ENCODE measurements at places on chromosomes 4 and X. TPM values are rescaled to one million over a fixed set of nuclear protein-coding genes. Genes with fewer than 3 reads are reported as not detected.

The APBB2 gene
- 75.8 TPM for total RNA-seq

The SLC16A2 gene
- 28.5 TPM for total RNA-seq

The DRP2 gene
- 0.41 TPM for total RNA-seq

The UNC5C gene
- total RNA-seq, result 2.2 TPM

The SEC24B gene
- 29.6 TPM for total RNA-seq

The GPAT3 gene
- 10.7 TPM for total RNA-seq

The CCDC110 gene
- 4.2 TPM for total RNA-seq

The MAEA gene
- total RNA-seq, result 54.8 TPM

The GABRG1 gene
- not detected for total RNA-seq

The GAGE2A gene
- total RNA-seq, result not detected

The BEX1 gene
- total RNA-seq, result 0.36 TPM

The TMEM31 gene
- not detected for total RNA-seq

The RAB41 gene
- not detected for total RNA-seq

The H2BW2 gene
- total RNA-seq, result not detected

The PNMA6A gene
- 1.3 TPM for total RNA-seq

The SCD5 gene
- 18.0 TPM for total RNA-seq

The PARM1 gene
- 0.63 TPM for total RNA-seq

The F8A2 gene
- total RNA-seq, result not detected

The UGT2B7 gene
- total RNA-seq, result not detected

The GAGE12C gene
- not detected for total RNA-seq

The CYLC1 gene
- not detected for total RNA-seq

The CD99 gene
- total RNA-seq, result 675 TPM

The CENPVL2 gene
- total RNA-seq, result 0.41 TPM

The ZDHHC15 gene
- total RNA-seq, result 0.18 TPM

The ZNF630 gene
- total RNA-seq, result 2.0 TPM

The NAP1L2 gene
- 0.49 TPM for total RNA-seq

The HSFX4 gene
- total RNA-seq, result not detected

The NAA11 gene
- total RNA-seq, result not detected

The AREG gene
- total RNA-seq, result 0.54 TPM

The MGARP gene
- total RNA-seq, result 56.9 TPM

The EVC2 gene
- 15.5 TPM for total RNA-seq

The SULT1B1 gene
- total RNA-seq, result 1.3 TPM

The PIN4 gene
- 4.6 TPM for total RNA-seq

The CDX4 gene
- total RNA-seq, result not detected

The GPR173 gene
- 2.5 TPM for total RNA-seq

The NALF2 gene
- not detected for total RNA-seq

The AFF2 gene
- 6.6 TPM for total RNA-seq

The SPANXA2 gene
- not detected for total RNA-seq

The RHOXF1 gene
- total RNA-seq, result not detected

The RAB9B gene
- total RNA-seq, result 1.9 TPM

The RIBC1 gene
- 1.6 TPM for total RNA-seq

The NXF2B gene
- not detected for total RNA-seq

The TGIF2LX gene
- not detected for total RNA-seq

The AKAP4 gene
- under 0.01 TPM for total RNA-seq

The TEX13B gene
- total RNA-seq, result not detected

The ZFX gene
- total RNA-seq, result 41.5 TPM

The GAK gene
- total RNA-seq, result 49.4 TPM

The TIGD2 gene
- 7.0 TPM for total RNA-seq

The LEF1 gene
- 0.63 TPM for total RNA-seq

The CAPN6 gene
- not detected for total RNA-seq

The KLHL5 gene
- total RNA-seq, result 50.9 TPM

The STARD8 gene
- total RNA-seq, result 1.1 TPM

The PCSK1N gene
- total RNA-seq, result not detected

The CACNA1F gene
- not detected for total RNA-seq

The RNF175 gene
- total RNA-seq, result not detected

The DCHS2 gene
- not detected for total RNA-seq

The CFAP47 gene
- not detected for total RNA-seq

The ESX1 gene
- not detected for total RNA-seq

The ZNF157 gene
- total RNA-seq, result not detected

All from fibroblast of the aortic adventitia (primary cell).